Upper lobe of left lung (tissue), 6 donors: ENCODE measurements at places on chromosomes 13 and 19. TPM values are rescaled to one million over a fixed set of nuclear protein-coding genes. Genes with fewer than 3 reads are reported as not detected.

The CALR3 gene
- not detected for total RNA-seq

The CYP2F1 gene
- not detected for total RNA-seq

The NLRP11 gene
- not detected for total RNA-seq

The KLK6 gene
- total RNA-seq = not detected

The GTF2F1 gene
- 45.0 TPM for total RNA-seq

The TMEM143 gene
- 6.3 TPM for total RNA-seq

The ZNF433 gene
- total RNA-seq = 6.3 TPM

The ZNF66 gene
- total RNA-seq = 6.2 TPM
